ENCODE measurements at places on chromosomes 1 and 21.
A peak's percentile ranks its signal among the peaks of the same experiment; 100 is the strongest.

GRCh38 chr21:16509476-16509875, 779.7 kb downstream of the USP25 start:
- DNase-seq, result no peak

DNA sequence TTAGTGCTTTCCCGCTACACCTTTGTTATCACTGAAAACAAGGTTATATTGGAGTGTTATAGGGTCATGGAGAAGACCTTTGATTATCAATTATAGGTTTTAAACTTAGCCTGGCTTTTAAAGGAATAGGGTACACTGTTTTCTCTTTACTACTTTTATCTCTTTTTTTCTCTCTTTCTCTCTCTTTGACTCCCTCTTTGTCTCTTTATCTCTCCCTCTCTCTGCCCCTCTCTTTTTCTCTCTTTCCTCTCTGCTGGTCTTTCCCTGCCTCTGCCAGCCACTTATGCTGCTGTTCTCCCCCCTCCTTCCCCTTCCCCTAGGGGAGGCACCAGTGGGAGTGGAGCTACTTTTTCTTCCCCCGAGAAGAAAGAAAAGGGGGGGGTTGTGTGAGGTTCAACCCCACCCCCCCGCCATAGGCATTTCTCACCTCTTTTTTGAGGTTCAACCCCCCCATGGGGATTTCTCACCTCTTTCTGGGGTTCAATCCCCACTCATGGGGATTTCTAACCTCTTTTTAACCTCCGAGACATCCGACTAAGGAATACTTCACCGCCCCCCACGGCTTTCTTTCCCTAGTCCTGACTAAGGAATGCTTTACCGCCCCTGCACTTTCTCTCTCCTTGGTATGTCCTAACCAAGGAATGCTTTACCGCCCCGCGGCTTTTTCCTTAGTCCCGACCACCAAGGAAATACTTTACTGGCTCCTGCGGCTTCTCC, 17.2 kb upstream of the ZBTB8B start:
- DNase-seq, result no peak

GRCh38 chr1:227058321-227058751, 118.2 kb downstream of the COQ8A start:
- DNase-seq, result no peak

DNA sequence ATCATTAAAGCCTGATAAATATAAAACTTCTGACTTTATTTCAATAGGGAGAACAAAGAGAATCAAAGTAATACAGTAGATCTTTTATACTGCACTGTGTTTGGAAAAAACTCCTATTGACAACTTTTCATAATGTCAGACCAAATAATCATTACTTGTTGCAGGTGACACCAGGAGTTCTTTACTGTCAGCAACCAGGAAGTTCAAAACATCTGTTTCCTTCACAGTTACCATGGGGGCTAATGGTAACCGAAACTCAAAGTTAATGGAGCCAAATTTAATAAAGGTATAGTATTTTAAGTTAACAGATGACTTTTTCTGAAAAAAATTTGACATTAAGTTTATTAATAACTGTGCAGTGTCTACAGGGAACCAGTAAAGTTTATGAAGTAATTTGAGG, 10.6 kb downstream of the EFCAB7 start:
- DNase-seq, result no peak

DNA sequence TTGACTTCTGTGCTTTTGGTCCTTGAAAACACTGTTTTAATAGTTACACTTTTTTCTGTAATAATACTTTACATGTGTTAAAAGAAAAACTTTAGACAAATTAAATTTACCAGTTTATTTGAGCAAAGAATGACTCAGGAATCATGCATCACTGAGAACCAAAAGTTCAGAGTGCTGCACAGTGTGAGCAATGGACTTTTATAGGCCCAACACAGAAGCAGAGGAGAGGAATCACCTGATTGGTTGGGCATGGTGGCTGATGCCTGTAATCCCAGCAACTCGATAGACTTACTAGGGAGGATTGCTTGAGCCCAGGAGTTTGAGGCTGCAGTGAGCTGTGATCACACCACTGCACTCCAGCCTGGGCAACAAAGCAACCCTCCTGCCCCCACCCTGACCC, 29.3 kb downstream of the ZNF648 start:
- no peak for DNase-seq

GRCh38 chr1:248905662-248906008, 400 bp upstream of the PGBD2 start:
- no peak for DNase-seq

DNA sequence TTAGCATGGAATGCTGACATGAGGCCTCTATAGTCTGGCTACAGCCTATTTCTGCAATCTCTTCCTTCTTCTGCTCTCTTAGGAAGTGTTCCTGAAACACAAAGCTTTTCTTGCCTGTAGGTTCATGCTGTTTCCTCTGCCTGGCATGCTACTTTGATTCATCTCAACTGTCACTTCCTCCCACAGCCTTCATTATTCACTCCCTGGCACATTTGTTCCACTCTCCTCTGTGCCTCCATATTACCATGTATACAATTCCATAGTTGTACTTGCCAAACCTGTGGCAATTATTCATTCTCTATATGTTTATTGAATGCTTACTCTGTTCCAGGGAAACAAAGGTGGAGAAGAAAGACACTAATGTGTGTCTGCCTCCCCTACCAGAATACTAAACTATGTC, 210.2 kb downstream of the LRRC7 start:
- DNase-seq, result no peak

DNA sequence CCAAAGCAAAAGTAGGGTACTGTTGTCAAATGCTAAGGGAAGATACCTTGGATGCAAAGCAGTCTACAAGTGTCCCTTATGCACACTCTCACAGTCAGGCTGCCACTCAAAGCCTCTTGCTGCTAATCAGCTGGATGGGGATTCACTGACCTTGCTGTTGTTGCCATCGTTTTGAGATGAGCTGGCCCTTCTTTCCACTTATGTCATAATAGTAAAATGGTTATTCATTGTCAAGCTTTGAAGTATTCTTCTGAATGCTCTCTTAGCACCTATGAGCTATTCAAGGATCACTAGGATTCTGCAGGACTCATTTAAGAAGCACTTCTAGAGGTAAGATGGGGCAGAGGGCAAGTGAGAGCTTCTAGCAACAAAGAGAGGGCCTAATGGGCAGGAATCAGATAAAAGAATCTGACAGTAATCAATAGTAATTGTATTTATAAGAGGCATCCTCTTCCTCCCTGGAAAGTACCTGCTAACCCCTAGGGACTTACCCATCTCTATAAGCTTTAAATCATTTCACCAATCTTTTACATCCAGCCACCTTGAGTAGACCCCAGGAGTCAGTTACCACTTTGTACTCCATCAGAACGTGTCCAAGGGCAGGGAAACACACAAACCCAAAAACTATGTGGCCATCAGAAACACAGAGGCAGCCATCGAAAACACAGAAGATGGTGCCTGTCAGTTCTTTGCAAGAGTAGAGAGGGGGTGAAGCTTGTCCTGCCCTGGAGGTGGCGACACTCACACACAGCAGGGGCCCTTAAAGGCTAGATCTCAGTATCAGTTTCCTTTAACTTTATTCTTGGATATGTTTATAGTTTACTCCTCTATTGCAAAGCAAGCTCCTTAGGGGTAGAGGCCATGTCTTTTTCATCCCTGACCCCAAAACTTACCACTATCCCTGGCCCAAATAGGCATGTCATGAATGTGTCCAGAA, 103.7 kb upstream of the NFIA start:
- DNase-seq, result peak; percentile 50

DNA sequence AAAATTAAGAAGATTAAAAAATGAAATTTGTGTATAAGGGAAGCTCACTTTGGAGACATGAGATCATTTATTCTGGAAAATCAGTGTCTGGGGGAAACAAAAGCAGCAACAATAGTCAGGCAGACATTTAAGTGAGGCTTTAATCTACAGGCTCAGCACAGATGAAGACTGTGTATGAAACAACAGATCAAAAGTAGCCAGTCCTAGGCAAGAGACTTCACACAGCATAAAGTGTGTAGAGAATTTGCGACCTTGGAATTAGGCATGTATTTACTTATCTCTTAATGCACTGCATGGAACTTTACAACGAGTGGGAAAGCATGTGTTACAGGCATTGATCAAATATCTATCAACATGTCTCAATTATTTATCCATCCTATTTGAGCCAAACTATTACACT, 1099.9 kb downstream of the PLA2G4A start:
- DNase-seq, result no peak

DNA sequence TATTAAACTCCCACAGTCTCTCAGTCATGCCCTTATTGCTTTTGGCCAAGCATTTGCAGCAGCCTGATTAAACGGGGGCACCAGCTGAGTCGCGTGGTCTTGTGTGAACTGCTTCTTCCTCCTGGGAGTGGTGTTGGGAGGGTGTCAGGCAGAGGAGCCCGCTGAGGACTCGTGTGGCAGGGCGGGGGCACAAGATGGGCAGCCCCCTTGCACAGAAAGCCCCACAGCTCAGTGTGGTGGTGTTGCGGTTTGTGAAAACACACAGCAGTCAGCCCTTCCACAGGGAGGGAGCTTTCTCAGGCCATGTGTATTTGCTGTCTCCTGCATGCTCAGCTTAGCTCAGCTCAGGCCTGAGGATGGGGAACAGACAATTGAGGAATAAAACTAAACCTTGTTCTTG, 22.4 kb downstream of the PEX14 start:
- DNase-seq, result no peak

DNA sequence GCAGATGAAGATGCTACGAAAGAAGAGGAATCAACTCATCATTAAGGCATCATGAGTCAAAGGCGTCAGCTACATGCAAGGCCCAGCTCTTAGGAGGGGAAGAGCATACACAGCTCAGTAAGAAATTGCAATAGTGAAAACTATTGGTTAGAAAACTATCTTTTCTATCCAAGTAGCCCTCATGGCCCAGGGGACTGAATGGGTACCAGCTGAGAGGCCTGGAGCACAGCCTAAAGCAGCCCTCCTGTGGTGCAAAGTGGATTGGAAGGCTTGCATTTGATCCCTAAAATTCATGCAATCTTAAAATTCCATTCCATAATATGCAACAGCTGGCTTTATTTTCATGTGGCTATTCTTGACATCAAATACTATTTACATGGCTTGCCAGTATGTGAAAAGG, 251.8 kb upstream of the USP24 start:
- no peak for DNase-seq

DNA sequence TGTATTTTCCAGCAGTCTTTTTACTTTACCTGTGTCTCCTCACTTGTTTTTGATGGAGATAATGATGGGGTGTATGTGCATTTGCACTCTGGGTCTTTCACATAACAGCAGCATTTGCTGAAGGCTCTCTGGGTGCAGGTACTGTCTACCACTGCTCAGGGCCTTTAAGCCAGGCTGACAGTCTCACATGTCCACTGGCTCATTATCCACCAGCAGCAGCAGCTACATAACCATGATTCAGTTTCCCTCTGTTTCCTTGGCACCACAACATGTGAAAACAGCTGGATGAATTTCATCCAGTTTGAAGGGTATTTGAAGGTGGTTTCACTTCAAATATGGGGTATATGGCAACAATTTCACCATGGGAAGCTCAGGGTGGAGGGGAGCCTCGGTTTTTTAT, 41.2 kb upstream of the ROR1 start:
- no peak for DNase-seq

DNA sequence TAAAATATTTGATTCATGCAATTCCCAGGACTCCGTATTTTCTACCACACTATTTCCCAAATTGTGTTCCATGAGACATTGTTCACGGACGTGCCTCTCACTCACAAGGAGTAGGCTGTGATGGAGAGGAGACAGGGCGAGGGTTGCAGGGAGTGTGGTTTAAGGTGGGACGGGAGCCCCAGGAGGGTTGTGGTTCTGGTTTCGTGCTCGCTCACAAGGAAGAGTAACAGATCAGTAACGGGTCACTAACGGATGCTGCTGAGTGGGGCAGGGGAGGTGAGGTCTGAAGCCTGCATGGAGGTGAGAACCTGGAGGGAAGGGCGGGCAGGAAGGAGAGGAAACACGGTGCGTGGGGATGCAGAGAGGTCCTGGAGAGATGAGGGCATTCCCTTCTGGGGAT, 28.8 kb downstream of the TFF3 start:
- no peak for DNase-seq

DNA sequence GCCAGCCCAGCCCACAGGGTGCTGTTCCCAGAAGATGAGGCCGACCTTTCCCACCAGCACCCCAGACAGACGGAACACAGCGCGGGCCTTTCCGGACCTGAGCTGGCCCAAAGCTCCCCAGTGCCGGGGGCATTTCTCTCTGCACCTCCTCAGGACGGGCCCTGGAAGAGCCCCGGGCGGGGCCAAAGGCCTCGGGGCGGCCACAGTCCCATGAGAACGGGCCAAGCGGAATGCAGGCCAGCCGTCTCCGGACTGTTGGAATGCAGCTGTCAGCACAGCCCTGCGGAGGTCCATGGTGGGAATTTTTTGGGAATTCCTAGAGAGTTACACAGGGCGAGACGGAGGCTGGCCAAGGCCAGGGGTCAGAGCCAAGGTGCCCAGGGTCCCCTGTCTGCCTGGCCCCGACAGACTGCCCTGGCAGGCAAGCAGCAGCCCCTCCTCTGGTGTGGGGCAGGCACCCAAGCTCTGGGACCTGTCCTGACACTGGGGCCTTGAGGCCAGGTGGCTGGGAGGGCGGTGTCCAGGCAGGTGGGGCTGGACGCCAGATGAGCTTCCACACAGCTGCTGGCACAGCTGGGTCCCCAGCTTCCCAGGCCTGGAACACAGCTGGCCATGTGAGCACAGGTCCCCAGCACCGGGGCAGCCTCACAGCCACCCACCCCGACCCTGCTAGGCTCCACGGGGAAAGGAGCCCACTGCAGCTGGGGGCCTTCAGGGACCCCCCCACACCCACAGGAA, 63.0 kb downstream of the MEGF6 start:
- DNase-seq, result no peak

- DNase-seq, result no peak
Observed at GRCh38 chr1:91809317-91809716, 76.6 kb downstream of the TGFBR3 start.

- no peak for DNase-seq
Observed at GRCh38 chr1:9473032-9473807, 66.0 kb upstream of the SLC25A33 start.

DNA sequence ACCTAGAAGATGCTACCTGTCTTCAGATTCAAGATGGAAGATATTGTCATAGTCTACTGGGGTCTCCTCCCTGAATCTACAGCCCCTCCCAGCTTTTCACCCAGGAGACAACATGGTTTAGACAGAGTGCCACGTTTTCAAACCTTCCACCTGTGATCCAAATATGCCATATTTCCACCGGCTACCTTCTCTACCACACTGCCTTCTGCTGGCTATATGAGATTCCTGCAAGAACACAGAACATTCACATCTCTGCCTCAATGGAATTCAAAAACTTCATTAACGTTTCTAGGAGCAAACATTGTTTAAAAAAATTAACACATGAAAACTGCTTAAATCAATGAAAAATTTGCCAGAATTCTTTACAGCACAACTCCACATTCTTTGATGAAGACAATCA, 12.9 kb upstream of the LELP1 start:
- DNase-seq, result no peak

GRCh38 chr1:168637350-168637991, 61.1 kb downstream of the XCL1 start:
- DNase-seq, result no peak
